Natural killer cell (primary cell): ENCODE measurements at places on chromosomes 16 and 17. TPM values are rescaled to one million over a fixed set of nuclear protein-coding genes. Genes with fewer than 3 reads are reported as not detected.

GRCh38 chr16:83994087-83994486 is 26.0 kb downstream of the NECAB2 start:
- no peak for DNase-seq

DNA sequence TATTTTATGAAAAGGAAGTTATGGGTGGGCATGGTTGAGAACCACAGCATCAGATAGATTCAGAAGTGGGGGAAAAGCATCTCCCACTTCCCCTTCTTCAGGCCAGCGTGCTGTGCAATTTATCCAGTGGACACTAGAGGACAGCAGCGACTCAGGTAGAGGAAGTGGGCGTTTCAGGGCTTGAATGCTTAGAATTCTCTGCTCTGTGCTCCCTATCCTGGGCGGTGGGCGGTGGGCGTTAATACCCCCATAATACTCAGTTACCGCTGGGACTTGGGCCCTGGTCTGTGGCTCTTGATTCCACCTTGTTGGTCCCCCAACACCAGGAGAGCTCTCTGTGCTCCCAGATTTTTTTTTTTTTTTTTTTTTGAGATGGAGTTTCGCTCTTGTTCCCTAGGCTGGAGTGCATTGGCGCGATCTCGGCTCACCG is 3.7 kb upstream of the LYZL6 start:
- peak; percentile 33 for DNase-seq

DNA sequence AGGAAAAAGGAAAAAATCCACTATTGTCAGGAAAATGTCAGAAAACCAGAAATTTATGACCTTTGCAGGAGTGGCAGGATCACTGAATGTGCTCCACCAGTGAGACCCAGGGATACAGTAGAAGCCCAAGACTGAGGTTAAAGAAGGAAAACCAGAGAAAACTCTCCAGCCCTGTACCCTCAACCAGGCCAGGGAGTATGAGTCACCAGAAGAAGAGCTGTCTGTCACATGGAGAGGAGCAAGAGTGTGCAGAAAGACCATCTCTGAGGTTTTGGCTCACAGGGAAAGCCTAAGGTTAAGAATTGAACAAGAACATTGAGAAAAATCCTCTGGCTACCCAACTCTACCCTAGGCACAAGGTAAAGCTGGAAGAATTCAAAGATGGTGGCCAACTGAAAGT is 47.6 kb upstream of the MON1B start:
- DNase-seq, result no peak

DNA sequence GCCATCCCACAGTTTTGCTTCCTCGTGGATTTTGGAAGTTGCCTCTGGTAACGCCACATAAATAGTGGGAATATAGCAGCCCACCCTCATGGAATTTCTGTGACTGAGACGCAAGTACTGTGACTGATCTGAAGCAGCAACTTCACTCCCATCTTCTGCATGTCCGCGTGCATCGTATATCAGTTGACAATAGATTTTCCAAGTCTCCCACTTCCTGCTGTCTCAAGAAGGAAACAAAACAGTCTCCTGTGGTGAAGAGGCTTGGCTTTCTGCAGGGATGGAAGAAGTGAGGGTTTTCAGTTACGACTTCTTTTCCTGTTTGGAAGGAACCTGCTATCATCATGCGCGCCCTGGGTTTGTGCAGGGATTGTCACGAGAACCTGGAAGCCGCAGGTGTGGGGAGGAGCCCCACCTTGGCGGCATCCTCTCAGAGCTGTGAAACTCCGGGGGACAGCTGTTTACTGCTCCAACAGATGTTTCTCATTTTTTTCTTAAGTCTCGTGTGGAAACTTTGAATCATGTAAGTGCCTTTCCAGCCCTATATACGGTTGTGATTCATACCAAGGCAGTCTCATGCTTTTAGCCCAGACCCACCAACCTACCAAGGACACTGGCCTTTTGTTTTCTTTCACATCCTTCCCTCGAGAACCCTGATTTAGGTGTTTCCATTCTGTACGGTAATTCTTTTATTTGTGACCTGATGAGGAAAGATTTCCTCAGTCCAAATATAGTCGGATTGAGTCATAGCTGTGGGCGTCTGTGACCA is 57.5 kb downstream of the WIPI1 start:
- no peak for DNase-seq

DNA sequence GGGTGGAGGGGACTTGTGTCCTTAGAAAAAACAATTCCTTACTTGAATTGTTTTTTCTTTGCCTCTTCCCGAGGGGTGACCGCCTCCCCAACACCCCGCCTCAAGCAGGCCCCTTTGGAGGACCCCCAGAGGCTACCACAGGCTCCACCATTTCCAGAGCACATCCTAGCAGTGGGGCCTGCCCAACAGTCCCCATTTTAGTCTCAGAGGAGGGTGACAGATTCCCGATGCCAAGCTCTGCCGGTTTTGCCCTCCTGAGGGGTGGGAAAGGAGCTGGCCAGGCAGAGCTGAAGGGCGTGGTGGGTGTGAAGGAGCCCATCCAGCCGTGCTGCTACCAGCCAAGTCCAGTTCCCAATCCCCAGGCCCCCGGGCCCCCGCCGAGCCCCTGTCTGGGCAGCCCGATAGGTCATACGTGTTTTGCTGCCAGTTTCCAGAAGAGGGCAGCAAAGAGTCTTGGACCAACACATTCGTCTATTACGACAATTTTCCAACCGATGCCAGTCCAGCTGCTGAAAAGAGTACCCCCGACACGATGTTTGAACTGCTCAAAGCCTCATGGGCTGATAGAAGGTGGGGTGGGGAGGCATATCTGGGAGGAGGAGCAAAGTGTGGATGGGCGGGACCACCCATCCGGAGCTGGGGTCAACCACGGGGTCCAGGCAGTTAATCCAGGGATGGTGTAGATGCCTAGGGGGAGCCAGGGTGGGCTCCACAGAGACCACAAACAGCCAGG is 18.8 kb upstream of the GAA start:
- peak; percentile 84 for DNase-seq

DNA sequence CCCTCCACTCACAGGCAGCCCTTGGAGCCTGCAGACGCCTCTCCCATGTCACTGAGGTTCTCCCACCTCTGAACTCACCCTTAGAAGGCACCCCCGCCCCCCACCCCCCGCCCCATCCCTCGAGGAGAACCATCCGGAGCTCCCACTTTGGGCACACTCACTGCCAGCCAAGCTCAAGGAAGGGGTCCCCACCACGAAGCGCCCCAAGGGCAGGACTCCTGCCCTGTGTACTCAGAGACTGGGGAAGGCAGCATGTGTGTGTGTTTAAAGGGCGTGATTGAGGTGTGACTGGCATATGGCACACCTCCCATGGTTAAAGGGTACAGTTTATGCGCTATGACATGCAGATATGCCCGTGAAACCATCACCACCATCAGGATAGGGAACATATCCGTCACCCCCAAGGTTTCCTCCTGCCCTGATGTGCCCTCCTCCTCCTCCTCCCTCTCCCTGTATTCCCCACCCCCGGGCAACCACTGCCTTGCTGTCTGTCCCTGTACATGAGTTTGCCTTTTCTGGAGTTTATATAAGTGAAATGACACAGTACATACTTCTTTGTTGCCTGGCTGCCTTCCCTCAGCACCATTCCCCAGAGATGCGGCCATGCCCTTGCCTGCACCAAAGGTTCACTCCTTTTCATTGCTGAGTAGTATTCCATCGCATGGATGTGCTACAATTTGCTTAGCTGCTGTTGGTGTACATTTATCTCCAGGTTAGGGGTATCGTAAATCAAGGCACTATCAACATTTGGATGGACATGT is 14.0 kb upstream of the RBFOX3 start:
- peak; percentile 3 for DNase-seq

DNA sequence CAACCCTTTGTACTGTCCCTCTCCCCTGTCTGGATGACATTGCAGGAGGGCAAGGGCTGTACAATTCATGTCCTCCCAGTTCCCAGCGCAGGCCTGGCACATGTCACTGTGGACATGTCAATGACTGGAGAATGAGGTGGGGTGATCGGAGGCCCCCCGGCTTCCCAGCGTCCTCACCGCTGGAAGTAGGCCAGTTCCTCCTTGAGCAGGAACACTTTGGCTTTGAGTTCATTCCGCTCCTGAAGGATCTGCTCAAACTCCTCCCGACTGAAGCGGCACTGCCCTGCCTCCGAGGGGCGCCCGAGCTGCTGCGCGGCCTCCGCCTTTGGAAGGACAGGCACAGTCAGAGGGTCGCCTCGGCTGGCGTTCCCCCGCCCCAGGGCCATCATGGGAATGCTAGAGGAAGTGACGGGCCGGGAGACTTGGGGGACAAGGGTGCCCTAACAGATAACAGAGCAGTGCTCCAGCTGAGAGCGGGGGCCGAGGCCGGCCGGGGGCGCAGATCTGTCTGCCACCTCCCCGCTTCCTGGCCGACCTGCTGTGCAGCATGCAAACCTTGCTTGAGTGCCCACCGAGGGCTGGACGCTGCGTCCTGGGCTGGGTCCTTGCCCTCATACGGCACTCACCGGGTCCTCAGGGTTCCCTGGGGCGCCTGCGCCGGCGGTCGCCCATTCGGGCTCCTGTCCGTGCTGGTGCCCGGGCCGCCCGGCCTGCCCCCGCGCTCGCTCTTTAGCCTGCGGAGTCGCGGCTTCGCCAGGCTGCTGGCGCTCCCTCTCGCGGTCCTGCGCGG is 1.3 kb downstream of the RILP start:
- DNase-seq, result no peak

DNA sequence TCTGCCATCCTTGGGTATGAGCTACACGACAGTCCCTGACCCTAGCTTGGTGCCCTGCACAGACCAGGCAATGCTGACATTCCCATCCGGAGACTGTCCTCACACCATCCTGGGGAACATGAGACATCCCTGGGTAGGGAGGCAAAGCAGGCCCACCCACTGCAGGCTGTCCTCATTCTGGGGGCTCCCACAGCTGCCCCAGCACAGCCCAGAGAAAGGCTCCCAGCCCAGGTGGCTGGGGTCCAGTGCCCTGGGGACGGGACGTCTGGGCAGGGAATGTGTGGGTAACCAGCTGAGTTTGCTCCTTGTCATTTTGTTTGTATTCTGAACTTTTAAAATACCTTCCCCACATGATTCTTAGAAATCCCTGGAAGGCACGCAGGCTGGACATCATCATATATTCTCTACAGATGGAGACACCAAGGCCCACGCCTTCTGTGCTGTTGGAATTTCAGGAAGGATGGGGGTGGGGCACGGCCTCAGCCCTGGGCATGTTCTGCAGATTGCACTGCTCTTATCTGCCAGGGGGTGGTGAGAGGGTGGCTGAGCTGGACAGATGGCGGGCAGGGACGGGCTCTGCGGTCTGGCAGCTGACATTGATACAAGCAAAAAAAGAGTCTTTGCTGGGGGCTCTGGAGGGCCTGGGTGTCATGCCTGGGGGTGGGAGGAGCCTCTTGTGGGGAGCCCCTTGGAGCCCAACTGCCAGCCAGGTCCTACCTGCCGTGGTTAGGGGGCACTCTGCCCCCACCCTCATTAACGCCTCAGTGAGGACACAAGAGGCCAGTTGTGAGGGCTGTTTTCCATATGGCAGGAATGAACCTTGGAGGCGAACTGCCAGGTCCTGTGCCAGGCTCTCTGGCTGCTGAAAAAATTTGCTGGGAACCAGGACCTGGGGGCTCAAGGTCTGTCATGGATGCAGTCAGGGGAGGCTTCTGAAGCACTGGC is 28.4 kb downstream of the LRRC75A start:
- DNase-seq, result no peak

- peak; percentile 64 for DNase-seq
These were observed 957 bp downstream of the OXLD1 start for GRCh38 chr17:81665205-81666091.

GRCh38 chr17:28524476-28525424 is 18.6 kb downstream of the FOXN1 start:
- no peak for DNase-seq

DNA sequence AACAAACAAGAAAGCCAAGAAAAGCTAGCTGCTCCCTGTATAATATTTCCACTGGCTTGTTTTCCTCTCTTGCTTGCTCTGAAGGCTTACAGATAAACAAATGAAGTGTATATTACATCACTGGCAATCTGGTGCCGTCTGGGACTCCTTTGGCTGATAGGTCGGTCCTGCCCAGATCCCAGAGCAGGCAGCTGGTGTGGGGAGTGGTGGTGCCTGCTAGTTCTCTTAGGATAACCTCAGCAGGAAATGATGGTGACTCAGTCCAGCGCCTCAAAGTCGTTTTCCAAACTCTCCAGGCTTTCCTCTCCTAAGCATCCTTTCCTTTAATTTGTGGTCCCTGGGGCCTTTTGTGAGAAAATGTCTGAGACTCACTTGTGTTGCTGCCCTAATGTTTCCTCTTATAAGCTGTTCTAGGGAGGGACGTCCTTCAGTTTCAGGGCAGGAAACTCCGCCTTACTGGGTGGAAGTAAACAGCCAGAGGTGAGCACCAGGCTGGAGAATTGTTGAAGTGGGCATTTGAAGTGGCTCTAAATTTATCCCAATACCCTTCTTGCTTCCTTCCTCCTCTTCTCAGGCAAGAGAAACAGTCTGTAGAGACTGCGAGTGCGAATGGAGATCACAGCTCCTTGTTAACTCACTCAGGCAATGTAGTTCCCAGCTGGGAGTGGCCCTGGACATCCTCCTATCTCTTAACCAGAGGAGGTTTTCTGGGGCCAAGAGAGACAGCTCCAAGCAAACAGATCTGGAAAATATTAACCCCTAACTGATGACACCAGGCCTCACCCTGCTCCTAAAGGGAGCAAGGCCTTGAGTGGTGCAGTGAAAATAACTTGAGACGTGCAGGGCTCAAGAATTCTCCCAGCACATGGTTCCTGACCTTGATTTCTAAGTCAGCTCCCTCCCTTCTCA is 34.9 kb downstream of the CD300LF start:
- DNase-seq, result peak; percentile 27

DNA sequence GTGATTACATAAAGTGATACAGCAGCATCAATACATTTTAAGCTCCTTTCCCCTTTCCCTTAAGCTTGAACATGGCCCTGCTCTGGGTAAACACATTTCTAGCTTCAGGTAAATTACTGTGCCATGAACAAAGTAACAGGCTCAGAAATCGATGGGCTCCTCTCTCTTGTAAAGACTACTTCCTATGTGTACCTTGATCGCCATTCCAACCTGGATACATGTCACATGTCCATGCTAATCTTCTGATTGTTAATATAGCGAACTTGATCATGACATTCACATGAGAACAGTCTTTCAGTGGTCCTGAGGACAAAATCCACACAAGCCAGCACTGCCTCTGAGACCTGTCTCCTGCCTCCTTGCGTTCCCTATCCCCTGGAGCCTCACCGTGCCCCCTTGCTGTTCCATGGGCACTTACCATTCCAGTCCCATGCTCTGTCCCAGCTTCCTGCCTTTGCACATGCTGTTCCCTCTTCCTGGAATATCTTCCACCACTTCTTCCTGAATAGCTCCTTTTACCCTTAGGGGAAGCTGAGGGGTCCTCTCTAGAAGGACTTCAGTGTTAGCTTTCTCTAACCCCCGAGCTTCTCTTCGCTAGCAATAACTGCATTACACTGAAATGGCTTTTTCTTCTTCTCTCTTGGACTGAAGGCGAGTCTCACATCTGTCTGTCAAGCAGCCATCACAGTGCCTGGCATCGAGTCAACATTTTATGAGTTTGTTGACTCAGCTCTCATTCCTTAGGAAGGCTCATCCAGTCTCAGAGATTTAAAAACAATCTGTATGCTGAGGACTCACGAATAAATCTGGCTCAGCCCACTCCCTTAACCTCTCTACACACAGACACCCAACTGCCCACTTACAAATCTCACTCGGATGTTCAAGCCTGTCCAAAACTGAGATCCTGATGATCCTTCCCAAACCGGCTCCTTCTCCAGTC is 93.3 kb downstream of the ASIC2 start:
- DNase-seq, result no peak

The TMEM106A gene
- total RNA-seq, result 22.0 TPM

The KCNG4 gene
- total RNA-seq, result not detected

The EXOC3L1 gene
- total RNA-seq, result not detected

The PIK3R6 gene
- 1.4 TPM for total RNA-seq

The CCDC144A gene
- 12.4 TPM for total RNA-seq

The HSD11B2 gene
- total RNA-seq, result not detected
